IMR-90 (cell line): ENCODE measurements at places on chromosomes 1 and 21. TPM values are rescaled to one million over a fixed set of nuclear protein-coding genes. Genes with fewer than 3 reads are reported as not detected.

Gene CREB3L4
- 4.4 and 6.5 TPM in 2 replicates for total RNA-seq

DNA sequence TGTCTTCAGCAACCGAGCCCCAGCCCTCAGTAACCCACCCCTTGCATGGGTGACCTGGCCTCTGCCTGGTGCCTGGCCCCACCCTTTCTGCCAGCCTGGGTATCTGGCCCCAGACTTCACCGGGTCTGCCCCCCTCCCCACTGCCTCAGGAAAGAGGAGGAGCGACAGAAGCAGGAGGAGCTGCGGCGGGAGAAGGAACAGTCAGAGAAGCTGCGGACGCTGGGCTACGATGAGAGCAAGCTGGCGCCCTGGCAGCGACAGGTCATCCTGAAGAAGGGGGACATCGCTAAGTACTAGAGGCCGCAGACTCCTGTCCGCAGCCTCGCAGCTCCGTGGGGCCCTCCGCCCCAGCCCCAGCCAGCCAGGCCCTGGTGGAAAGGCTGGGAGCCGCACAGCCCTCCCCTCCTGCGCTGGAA, 6.1 kb downstream of the TNFRSF25 start:
- DNase-seq: no peak

DNA sequence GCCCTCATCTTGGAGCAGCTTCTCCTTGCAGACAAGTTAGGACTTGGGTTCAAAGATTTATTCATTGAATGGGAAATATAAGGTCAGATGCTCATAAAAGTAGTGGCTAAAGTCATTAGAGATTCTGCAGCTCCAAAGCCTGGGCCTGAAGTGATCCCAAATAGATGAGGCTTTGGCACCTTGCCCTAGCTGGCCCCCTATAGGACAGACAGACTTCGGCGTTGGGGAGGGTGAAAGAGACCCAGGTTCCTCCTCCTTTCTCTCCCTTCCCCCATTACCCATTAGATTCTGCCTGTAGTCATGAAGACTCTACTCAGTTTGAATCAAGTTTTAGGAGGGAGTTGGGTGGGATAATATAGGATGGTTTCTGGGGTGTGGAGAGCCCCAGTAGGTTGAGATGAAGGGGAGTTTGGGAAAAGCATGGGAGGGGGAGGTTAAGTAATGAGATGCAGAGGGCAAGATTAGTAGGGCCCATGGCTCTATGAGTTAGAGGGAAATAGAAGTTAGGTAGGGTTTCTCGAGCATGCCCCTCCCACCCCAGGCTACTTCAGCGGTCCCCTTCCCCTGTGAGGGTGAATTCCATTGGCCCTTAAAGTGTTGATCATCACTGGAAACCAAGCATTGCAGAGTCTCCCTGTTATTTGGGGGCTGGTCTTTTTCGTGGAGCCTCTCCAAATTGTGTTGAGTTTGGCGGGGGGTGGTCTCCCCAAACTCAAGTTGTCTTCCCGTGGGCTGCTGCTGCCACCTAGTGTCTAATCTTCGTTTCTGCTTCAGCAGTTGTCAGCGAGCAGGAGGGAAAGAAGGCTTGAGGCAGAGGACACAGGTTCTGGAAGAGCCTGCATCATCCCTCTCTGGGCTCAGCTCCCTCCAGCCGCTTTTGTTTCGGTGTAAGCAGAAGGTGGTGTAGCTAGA, 2.1 kb upstream of the AHDC1 start:
- DNase-seq: peak; percentile 63

DNA sequence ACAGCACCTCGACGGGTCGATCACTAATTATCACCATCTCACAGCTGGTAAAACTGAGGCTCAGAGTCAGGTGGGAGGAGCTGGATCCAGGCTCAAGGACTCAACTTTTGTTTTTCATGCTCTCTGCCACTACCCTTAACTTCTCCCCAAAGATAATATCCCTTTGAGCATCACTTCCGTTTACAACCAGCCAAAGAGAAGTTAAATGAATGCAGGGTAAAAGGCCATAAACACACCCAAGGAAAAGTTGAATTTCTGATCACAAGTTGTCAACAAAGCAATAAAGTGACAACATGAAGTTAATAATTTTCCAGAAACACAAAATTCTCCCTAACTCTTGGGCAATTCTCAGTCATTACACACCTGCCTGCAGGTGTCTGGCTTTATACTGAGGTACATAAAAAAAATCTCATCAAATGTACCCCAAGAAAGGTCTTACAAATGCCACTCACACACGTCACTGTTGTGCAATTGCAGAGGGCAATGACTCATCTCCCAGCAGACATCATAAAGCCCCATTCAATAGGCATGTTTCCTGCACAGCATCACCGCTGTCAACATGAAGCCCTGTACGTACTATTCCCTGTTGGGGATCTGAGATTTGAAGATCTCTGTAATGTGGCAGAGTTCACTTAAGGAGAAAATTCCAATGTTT, 3.4 kb downstream of the OR2T11 start:
- no peak for DNase-seq

Gene FMOD
- 0.18 and 0.28 TPM in 2 replicates for total RNA-seq

Gene CIART
- total RNA-seq: 13.9 and 18.1 TPM in 2 replicates

Gene CELA3A
- not detected in 2 replicates for total RNA-seq

Gene CELA2A
- not detected in 2 replicates for total RNA-seq

GRCh38 chr1:225224287-225224686, 203.6 kb downstream of the LBR start:
- no peak for DNase-seq

Gene SDHB
- 143 and 206 TPM in 2 replicates for total RNA-seq

Gene KLF17
- 0.28 and 0.36 TPM in 2 replicates for total RNA-seq

Gene FDPS
- 176 and 191 TPM in 2 replicates for total RNA-seq

Gene FMN2
- 35.8 and 50.0 TPM in 2 replicates for total RNA-seq

DNA sequence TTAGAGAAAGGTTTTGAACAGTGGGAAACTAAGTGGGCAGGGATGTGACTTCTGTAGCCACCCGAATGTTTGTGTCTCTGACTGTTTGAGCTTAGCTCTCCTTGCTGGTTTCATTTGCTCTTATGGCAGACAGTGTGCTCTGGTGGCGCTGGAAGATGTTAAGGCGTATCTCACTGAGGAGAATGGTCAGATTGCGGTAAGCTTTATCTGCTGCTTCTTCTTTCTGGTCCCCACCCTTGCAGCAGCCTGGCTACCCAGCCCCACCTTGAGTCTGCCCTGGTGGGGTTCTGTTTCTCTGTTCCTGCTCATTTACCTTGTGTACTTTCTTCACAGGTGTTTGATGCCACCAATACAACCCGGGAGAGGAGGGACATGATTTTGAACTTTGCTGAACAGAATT, 9.9 kb downstream of the PFKFB2 start:
- no peak for DNase-seq

Gene SLAMF8
- total RNA-seq: not detected in 2 replicates

DNA sequence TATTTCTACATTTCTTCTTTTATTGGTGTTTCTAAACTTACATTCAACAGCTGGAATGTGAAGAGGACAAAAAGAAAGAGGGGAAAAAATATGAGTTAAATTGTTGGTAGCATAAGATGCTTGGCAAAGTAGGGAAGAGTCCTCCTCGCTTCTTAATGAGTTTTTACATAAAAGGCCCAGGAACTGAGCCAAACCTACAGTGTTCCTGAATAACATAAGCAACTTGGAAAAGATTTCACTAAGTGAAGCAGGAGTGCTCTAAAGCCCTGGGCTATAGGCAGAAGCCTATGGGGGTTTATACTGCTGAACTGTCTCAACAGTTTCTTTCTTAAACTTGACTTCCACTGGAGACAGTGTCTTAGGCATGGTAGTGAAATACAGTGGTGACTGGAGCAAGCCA, 115.0 kb upstream of the USP25 start:
- DNase-seq: no peak

Gene TFF2
- total RNA-seq: not detected in 2 replicates
